ENCODE measurements at places on chromosomes 5 and 9.

DNA sequence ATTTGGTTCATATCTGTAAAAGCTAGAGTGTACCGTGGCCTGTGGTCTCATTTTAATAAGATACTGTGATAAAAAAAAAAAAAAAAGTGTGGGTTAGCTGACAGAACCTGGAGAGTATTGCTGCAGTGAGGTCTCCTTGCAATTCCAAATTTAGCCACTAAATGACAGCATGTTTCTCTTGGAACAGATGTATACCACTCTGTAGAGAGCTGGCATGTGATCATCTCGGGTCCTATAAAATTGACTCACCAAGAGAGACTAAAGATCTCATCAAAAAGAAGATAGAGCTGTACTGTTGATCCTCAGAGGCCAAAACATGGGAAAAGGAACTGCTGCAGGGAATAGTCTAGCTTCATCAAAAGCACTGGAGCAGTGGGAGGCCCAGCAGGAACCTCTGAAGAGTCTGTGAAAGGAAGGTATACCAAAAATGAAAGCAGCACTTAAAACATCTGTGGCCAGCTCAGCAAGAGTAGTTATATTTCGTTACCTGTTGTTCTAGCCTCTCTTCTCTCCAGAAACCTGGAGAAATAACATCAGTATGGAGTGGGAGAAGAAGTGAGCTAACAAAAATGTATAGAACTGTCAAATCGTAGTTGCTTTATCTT is 826.8 kb downstream of the EFNA5 start:
- no peak for DNase-seq

GRCh38 chr9:136207616-136208015 is 2.7 kb upstream of the LHX3 start:
- DNase-seq, result no peak

GRCh38 chr9:76926324-76926741 is 20.4 kb upstream of the PRUNE2 start:
- DNase-seq, result no peak

GRCh38 chr5:160635046-160635445 is 213.4 kb downstream of the PTTG1 start:
- DNase-seq, result no peak

DNA sequence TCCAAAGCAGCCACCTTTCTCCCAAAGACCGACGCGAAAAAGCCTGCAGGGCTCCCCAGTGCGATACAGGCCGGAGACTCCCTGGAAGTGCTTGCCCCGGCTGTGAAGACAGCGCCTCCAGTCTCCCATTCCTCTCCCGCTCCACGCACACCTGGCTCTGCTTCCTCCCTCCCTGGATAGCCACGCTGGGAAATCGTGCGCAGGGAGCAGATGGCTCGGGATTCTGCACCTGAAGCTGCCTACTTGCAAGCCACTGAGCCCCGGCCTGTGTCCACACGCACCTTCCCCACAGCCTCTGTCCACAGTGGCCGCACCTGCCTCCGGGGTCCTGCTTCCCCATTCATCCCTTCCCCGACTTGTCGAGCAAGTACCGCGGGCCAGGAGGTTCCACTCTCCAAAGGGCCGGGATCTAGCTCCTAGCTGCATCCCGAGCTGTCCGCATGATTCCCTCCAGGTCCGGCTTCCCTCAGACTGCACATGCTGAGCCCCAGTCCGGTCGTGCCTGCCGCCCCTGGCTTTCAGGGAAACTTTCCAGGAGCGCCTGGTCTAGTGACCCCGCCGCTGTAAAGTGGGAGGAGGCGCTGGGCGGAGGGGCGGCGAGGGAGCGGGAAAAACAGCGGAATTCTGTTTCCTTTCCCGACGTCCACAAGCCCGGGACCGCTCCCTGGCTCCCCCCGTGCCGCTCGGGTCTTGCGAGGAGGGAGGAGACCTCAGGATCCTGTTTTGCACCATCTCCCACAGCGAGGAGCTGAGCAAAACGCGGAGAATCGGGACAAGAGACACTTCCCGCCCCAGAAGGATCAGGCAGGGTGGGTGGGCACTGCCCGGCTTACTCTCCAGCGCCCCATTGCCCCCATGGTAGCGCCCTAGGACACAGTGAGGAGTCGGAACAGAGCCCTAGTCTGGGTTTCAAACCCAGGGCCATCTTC is 2.0 kb downstream of the SEMA6A start:
- DNase-seq, result peak; percentile 75

DNA sequence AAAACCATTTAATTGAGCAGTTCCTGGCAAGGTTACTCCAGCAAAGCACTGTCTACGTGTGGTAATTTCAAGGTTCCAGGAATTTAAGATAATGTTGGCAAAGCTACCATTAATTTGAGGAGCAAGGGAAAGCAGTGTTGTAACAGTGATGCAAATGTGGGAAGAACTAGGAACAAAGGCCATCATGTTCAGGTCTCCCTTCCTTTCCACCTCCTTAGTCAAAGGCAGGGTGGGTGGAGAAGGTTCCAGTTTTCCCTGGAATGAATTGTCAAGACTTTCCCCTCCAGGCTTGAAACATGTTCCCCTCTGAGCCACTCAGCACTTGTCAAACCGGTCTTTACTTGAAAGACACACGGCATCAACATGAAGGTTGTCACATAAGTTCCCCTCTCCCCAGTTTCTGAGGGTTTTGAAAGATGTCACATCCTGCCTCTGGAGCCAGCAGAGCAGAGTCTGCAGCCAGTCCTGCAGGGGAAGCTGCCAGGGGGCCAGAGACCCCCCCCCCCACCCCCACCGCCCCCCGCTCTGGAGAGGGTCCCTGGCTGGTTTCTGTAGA is 226.0 kb downstream of the GAS1 start:
- DNase-seq, result no peak

GRCh38 chr5:177446200-177447065 is at the start of gene PRR7:
PRR7 (plus strand) TSS chr5:177446814; CDS start chr5:177455068, 8,254 bp downstream.
- no peak for DNase-seq

All from type B pancreatic cell (in vitro differentiated cells).